ENCODE measurements at places on chromosomes 2 and 18.
A peak's percentile ranks its signal among the peaks of the same experiment; 100 is the strongest.

DNA sequence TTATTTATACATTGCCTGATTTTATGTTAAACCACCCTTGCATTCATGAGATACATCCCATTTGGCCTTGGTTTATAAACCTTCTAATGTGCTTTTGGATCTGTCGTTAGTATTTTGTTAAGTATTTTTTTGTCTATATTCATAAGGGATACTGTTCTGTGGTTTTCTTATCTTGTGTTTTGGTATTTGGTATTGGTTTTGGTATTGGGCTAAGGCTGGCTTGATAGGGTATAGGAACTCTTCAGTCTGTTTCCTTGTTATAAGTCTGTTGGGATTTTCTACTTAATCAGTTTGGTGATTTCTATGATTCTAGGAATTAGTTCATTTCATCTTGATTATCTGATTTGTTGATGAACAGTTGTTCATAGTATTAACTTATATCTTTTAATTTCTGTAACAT lies 49.2 kb downstream of the RELCH start:
- no peak for DNase-seq

DNA sequence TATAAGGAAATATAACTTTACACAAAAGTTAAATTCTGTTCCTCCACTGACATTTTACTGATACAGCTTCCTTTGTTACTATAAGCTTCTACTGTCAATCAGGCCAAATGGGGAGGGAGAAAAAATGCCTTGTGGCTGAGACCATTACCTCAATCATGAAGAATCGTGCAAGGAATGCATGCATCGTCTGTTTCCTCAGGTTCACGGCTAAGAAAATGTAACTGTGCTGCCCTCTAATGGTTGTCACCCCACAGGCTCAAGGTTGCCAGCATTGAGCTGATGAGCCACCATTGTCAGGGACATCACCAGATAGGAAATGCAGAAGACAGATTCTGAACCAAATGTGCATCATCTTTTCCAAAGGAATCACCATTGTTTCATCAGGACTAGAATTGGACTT lies 426.9 kb downstream of the CDH2 start:
- peak; percentile 59 for DNase-seq

GRCh38 chr2:189797902-189798301 lies 13.7 kb downstream of the PMS1 start:
- DNase-seq = no peak

- DNase-seq = no peak
Observed at GRCh38 chr2:21372654-21373053, 248.9 kb downstream of the TDRD15 start.

DNA sequence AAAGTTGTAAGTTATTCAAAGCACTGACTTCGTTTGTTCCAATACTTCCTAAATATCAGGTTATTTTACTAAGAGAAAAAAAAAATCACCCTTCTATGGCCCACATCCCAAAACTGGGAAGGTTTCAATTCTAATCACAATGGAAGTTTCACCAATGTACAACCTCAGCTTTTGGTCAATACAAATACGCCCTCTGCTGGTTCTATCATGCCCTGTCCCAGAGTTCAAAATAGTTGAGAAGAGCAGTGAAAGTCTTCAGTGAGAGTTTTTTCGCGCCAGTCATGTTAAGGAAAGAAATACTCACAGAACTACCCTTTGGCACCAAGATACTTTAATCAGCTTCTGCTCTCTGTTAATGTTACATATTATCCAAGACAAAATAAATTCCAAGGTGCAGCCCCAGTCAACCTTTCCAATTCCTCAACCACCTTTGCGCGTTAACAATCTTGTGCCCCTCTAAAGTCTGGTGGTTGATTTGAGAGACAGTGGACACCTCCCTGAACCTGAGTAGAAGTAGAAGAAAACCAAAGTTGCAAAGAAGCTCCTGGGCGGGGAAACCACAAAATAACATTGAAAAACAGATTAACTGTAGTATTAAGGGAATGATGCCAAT lies 59.9 kb downstream of the SUMO1 start:
- DNase-seq = peak; percentile 50

- DNase-seq = no peak
Observed at GRCh38 chr2:15701341-15701907, 109.8 kb downstream of the DDX1 start.

DNA sequence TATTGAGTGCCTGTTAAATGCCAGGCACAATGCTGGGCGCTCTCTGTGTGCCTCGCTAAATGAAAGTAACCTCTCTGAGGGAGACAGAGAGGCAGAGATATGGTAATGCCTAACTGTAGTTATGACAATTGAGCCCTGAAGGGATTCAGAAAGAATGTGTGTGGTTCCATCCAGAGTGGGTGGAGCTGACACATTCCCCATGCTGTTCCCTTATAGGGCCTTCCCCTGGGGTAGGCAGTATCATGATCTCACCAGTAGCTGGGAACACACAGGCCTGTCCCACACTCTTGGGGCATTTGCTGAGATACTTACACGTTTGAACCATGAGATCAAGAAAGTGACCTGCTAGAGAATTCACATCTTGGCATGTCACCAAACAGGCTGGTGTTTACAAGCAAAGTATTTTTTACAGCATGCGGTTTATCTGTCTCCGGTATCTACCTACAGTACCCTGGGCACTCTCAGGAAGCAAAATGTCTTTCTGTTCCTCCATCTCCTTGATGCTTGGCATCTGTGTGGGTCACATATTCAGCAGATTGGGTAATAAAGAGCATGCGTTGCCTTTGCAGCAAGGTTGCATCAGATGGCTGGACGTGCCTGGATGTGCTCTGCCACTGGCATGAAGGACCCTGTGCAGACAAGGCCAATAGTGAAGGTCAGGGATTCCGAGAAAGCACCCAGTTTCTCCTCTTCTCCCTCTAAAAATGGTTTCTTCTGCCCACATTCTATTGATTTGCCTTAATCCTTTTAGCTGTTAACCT lies 9.4 kb downstream of the CTIF start:
- no peak for DNase-seq

GRCh38 chr2:43057742-43058725 lies 168.4 kb downstream of the ZFP36L2 start:
- DNase-seq = no peak

- no peak for DNase-seq
Observed at GRCh38 chr2:60644951-60645350, 91.5 kb upstream of the BCL11A start.

DNA sequence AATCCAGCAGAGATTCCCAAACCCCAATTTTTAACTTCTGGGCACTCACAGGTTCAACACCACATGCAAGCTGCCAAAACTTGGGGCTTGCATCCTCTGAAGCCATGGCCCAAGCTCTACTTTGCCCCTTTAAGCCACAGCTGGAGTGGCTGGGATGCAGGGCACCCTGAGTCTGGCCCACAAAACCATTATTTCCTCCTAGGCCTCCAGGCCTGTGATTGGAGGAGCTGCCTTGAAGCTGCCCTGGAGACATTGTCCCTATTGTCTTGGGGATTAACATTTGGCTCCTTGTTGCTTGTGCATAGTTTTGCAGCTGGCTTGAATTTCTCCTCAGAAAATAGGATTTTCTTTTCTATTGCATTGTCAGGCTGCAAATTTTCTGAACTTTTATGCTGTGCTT lies 109.8 kb upstream of the RPRM start:
- no peak for DNase-seq

- DNase-seq = no peak
Observed at GRCh38 chr18:36635414-36636096, 193.2 kb downstream of the TPGS2 start.

DNA sequence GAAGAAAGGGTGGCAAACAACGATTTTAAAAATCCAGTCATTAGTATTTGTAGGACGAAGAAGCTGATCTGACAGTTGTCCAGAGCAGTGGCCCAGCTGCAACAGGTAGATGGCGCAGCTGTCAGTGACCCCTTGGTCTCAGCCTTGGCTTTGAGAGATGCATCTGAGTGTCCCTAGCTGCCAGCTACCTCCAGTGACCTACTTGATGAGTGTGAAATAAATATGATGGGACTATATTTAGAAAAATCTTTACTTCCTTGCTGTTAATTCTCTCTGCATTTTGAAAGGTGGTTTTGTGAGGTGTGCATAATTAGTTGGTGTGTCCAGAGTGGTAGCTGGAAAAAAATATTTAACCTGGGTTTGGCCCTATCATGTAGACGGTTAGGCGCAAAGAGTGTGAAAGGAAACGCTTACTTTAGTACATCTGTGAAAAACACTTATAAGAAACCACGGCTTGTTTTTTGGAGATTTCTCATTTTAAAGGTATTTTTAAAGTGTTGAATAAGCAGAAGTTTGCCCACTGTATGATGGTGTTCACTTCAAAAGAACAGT lies 963 bp downstream of the INPP1 start:
- no peak for DNase-seq

- no peak for DNase-seq
Observed at GRCh38 chr2:129636692-129637091, 342.8 kb upstream of the RAB6C start.

GRCh38 chr2:109719871-109720270 lies 74.2 kb upstream of the RGPD5 start:
- DNase-seq = no peak

DNA sequence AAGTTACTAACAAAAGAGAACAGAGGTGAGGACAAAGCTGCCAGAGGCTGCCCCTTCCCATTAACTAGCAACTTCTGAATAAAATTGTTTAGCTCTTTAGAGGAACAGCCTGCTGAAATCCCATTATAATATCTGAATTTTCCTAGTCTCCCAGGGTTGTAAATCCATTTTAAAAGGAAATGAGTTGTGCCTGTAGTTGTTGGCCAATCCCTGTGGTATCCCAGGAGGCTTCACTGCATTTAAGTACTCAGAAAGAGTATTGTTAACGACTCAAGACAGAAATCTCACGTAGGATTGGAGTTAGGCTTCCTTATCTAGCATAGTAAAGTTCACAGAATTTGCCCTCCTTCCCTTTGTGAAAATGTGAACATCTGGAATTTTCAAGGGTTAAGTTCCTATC lies 8.9 kb downstream of the LAPTM4A start:
- no peak for DNase-seq

DNA sequence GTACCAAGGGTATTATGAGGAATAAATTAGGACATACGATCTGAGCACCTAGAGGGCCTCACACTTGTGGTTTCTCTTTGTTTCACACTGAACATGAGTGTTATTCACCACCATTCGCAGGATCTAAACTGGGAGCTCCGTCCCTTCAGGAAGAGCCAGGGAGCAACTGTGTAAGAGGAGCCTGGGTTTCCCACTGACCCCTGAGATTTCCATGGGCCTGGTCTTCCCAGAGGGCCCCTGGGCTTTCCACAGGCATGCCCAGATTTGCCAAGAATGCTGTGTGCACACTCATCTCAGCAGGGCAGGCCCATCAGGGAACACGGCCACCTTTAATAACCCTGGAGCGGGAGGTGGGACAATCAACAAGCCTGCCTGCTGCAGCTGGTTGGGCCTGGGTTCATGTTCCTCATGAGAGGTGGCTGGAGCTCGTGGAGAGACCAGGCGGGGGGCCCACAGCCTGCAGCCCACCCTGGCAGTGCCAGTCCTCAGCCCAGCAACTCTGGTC lies 416.8 kb upstream of the MYT1L start:
- DNase-seq = no peak

- no peak for DNase-seq
Observed at GRCh38 chr2:27958711-27959378, 68.3 kb downstream of the BABAM2 start.

- DNase-seq = no peak
Observed at GRCh38 chr2:153232464-153232863, 246.1 kb downstream of the RPRM start.

DNA sequence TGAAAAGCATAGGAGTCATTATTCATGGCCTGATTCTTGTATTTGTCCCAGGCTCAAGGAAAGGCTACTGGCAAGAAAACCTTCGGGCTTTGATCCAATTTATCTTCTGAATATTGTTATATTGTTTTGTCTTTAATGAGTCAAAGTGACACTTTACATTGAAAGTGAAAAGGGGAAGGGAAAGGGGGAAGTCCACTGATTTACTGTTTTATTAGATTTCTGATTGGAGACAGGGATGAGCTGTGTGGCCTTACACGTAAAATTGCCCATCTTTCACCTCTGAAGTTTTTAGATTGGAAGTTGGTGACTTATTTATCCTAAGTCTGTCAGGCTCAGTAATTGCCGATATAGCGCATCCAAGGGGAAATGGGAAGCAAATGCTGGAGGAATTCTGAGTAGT lies 843.8 kb upstream of the LRRTM1 start:
- DNase-seq = no peak

GRCh38 chr2:119440873-119441272 lies 9.2 kb downstream of the TMEM37 start:
- no peak for DNase-seq

DNA sequence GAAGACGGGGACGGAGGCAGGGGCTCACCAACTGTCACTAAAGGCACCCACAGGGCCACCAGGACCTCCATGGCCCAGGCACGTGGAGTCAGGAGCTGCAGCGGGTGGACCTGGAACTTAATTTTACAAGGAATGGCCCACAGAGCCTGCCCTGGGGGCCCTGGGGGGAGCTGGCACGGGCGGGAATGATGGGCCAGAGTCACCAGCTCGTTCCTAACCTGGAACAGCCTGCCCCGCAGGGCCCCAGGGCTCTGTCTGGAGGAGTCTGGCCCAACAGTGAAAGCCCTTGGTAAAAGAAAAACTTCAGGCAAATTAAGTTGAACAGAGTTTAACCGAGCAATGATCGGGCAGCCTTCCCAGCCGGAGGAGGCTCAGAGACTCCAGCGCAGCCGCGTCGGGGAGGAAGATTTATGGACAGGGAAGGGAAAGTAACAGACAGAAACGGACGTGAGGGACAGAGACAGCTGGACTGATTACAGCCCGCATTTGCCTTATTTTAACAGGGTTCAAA lies 118.4 kb upstream of the TMEM18 start:
- DNase-seq = no peak

DNA sequence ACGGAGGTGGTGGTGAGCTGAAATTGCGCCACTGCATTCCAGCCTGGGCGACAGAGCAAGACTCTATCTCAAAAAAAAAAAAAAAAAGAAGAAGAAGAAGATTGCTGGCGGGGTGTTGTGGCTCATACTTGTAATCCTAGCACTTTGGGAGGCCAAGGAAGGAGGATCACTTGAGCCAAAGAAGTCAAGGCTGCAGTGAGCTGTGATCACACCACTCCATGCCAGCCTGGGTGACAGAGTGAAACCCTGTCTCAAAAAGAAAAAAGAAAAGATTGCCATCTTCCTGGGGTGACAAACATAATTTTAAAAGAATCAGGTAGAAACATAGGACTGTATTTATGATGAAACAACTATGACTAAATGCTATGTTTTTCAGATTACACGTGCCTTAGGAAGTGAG lies 55.1 kb upstream of the EML4 start:
- no peak for DNase-seq

- DNase-seq = no peak
Observed at GRCh38 chr2:122411231-122411630, 655.8 kb downstream of the TSN start.

- DNase-seq = peak; percentile 15
Observed at GRCh38 chr2:56981554-56981953, 797.8 kb downstream of the CCDC85A start.

GRCh38 chr2:218582076-218582475 lies 13.4 kb downstream of the CNOT9 start:
- peak; percentile 38 for DNase-seq

DNA sequence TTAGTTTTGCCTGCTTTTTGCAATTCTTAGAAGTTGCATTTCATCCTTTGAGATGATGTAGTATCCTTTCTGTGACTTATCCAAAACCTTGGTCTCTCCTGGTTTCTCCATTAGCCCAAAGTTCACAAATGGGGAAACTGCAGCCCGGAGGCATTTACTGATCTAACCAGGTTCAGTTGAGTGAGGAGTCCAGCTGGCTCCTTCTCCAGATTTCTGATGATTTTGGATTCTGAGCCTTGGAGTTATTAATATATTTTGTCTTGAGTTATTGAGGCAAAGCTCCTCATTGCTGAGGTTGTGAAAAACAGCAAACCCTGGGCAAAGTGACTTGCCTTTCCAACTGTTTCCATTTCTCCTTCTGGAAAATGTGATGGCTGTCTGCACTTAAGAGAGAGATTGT lies 1.7 kb downstream of the SLC1A4 start:
- DNase-seq = no peak

Data from fibroblast of skin of left biceps (primary cell).